ENCODE measurements at places on chromosomes 11 and 22.

GRCh38 chr11:19555266-19555665, 157.4 kb upstream of the NAV2 start:
- DNase-seq: no peak

- no peak for DNase-seq
These were observed 6.2 kb downstream of the RAB3IL1 start for GRCh38 chr11:61911128-61911700.

- peak; percentile 42 for DNase-seq
These were observed 561 bp downstream of the TRMT112 start for GRCh38 chr11:64316672-64317324.

DNA sequence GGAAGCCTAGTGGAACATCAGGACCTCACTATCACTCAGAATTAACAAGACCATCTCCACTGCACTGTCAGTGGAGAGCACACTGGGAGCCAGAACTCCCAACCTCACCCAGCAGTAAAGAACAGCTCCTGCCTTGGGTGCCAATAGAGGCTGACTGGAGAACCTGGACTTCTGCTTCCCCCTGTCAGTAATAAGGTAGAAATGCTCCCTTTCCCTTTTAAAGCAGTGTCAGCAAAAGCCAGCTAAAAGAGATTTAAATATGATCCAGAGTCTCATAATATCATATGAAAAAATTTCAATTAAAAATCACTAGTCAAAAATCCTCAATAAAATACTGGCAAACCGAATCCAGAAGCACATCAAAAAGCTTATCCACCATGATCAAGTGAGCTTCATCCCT, 82.8 kb downstream of the SPATA19 start:
- DNase-seq: no peak

DNA sequence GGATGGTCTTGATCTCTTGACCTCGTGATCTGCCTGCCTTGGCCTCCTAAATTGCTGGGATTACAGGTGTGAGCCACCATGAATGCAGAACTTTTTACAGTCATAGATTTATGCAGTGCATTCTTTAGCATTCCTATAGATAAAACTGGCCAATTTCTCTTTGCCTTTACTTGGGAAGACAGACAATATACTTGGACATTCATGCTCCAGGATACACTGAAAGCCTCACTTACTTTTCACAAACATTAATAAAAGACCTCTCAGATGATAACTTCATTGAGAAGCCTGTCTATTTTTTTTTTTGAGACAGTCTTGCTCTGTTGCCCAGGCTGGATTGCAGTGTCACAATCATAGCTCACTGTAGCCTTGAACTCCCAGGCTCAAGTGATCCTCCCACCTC, 12.3 kb upstream of the CLTCL1 start:
- no peak for DNase-seq

DNA sequence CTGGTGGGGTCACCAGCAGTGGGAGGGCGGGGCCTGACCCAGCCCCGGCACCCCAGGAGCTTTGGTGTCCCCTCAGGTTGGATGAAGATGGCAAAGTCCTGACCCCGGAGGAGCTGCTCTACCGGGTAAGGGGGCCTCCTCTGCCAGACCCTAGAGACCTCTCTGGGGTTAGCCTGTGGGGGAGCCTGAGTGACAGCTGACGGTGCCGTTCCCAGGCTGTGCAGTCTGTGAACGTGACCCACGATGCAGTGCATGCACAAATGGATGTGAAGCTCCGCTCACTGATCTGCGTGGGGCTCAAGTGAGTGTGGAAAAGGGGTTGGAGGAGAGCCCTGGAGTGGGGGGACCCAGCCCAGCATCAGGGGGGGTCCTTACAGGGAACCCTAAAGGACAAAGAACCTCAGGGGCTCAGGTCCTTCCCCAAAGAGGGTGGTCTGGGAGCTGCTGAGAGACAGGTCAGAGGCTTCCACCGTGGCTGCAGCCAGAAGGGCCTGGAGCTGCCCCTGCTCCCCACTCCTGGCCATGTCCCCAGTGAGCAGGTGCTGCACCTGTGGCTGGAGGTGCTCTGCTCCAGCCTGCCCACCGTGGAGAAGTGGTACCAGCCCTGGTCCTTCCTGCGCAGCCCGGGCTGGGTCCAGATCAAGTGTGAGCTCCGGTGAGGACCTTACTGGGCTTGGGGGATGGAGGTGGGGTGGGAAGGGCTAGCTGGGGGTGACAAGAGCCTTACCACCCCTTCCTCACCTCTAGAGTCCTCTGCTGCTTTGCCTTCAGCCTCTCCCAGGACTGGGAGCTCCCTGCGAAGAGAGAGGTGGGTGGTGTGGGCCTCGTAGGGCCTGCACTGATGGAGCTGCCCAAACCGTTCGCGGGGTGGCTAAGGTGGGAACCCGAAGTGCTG, 38.6 kb downstream of the SGSM3 start:
- DNase-seq: no peak

DNA sequence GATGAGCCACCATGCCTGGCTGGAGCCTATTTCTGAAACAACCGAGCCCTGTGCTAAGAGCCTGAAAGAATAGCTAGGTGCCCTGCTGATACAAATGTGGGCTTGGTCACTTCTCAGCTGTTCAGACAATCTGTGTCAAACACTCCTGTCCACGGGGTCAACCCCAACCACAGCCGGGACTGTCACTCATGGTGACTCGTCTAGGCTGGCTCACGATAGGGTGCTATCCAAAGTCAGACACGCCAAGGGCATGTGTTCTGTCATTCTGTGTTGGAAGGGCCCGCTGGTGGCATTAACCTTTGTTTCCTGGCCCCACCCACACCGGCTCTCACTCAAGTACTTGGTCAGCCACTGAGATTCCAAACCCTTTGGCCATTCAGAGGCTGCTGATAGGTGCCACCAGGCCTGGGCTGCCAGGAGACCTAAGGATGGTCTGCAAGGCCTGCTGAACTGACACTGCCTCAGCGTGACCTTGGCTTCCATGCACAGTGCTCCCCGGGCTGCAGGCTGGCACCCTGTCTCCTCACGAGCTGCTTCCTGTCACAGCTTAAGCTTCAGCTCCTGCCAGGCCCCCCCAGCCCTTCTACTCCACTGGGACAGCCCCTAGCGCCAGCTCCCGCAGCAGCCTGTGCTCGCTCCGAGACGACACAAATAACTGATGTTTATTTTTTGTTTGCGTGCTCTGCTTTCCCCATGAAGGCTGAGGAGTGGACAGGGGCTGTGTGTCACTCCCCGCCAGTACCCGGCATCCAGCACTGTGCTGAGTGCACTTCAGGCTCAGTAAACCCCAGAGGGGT, 14.2 kb upstream of the CDC42BPG start:
- peak; percentile 58 for DNase-seq

- peak; percentile 26 for DNase-seq
These were observed 679 bp upstream of the SSH3 start for GRCh38 chr11:67302571-67303131.

- DNase-seq: peak; percentile 7
These were observed 273.3 kb downstream of the BUD13 start for GRCh38 chr11:116499396-116500003.

DNA sequence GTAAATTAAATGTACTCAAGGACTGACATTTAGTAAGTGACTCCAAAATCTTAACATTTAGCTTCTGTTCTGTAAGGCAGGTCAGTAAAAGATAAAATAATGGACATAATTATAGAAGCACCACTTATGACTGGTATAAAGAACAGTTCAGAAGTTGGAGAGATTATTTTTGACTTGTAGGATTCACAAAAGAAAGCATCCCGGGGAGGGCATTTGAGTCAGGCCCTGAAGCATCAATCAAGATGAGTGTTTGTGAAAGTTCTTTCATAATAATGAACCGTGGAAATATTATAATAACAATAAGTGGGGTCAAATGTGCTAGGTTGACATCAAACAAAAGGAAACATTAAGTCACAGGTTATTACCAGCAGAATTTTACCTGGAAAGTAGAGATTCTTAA, 201.9 kb downstream of the DDX10 start:
- DNase-seq: no peak

- DNase-seq: no peak
These were observed 16.8 kb downstream of the LRRC32 start for GRCh38 chr11:76653674-76654284.

- no peak for DNase-seq
These were observed 387.5 kb upstream of the NARS2 start for GRCh38 chr11:78961937-78962701.

- DNase-seq: no peak
These were observed 323 bp upstream of the PANX1 start for GRCh38 chr11:94128291-94128745.

DNA sequence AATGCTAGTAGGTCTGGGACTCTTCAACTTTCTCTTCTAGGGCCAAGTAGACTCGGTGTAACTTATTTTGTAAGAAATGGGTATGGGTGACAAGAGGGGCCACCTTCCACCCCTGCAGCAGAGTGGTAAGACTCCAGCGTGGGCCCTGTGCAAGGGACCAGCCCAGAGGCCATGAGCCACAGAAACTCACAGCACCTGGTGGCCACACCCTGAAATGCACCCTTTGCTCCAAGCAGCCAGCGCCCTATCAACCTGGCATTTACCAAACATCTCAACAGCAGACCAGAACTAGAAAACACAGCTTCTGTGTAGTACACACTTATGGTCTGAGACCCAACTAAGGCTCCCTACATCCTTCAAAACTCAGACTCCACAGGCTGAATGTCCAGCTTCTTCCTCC, 5.7 kb downstream of the CDCA5 start:
- peak; percentile 66 for DNase-seq

GRCh38 chr11:3986301-3986700, 108.3 kb upstream of the RRM1 start:
- no peak for DNase-seq

- DNase-seq: no peak
These were observed 203.7 kb upstream of the SORL1-AS1 start for GRCh38 chr11:121656328-121657090.

DNA sequence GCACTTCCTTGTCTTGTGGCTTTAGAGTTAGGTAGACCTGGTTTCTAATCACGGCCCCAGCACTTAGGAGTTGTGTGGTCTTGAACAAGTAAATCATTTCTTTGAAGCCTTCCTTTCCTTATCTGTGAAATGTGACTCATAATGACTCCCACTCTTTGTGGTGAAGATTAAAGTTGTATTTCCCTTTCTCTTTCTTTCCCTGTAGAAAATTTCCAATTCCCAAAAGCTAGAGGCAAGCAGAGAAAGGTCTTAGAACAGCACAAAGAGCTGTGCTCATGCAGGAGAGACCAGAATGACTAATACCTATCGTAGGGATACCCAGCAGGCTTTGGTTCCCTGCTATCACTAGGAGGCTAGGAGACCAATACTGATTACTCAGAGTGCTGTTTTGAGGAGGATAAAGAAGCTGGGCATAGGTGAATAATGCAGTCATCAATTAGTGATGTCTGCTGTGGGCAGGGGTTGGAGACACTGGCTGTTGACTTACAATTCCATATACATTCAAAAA, 270.7 kb upstream of the SYN3 start:
- DNase-seq: no peak

DNA sequence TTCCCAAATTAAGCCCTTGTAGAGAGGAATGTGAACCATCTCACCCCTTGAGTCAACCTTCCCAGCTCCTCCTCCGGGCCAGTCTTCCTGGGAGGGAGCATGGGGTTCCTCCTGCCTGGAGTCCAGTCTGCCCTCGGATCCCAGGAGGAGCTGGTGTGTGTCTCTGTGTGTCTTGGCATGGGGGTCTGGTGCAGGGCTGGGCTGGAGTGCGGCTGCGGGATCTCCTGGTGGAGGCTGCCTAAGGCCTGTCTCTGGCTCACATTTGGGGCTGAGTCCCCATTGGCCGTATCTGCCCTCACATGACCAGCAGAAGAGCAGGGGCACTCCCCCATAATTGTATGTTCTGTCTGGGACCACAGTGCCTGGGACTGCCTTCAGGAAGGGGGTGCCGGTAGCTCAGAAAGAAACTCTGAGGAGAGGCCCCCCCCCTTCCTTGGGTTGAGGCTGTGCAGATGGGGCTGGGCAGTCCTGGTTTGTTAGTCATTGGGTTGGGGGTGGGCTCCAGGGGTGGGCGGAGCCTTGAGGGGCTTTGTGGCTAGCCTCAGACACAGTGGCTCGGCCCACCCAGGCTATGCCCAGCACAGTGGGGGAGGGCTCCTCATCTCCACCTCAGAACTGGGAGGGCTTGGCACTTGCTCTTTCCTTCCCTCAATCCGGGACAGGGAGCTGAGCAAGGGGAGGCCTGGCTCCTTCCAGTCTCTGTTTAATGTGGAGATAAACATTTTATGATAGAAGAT, 2.9 kb downstream of the C1QTNF5 start:
- no peak for DNase-seq

All from CD4-positive, alpha-beta T cell treated with Interferon gamma for 1 hour (primary cell).